Transverse colon (tissue), 4 donors: ENCODE measurements at places on chromosomes 6 and 20.
A peak's percentile ranks its signal among the peaks of the same experiment; 100 is the strongest.

DNA sequence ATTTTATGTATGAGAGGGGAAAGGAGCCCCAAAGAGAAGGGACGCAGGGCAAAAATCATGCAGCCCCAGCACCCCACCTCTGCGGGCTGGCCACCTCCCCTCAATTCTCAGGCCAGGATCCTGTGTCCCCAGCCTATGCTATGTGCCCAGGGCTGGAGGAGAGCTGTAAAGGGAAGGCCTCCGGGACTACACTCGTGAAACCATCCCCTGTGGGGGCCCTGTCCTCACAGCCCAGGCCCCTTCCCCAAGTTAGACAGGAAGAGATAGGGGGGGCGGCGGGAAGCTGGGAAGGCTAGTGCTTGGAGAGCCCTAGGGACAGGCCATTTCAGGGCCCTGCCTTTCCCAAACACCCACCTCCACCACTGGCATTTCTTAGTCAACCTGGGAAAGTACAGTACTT is 1.4 kb upstream of the COL11A2 start:
- peaks cover 15% of the 10 kb centered on the region for H3K4me1 ChIP-seq
- H3K27ac ChIP-seq = peak overlapping the region; percentile 10
- no peak for DNase-seq
- H3K27me3 ChIP-seq = peaks cover 37% of the 10 kb centered on the region
- peak overlapping the region; percentile 45 for H3K4me3 ChIP-seq
- no peaks in the 10 kb centered on the region for H3K36me3 ChIP-seq

- DNase-seq = no peak
- H3K27ac ChIP-seq = no peak overlapping the region
- no peaks in the 10 kb centered on the region for H3K27me3 ChIP-seq
- no peak overlapping the region for H3K4me3 ChIP-seq
Observed at GRCh38 chr6:170125456-170126300, 165.2 kb downstream of the DLL1 start.

GRCh38 chr6:141498977-141499376 is 633.7 kb upstream of the GJE1 start:
- DNase-seq = no peak
- no peaks in the 10 kb centered on the region for H3K36me3 ChIP-seq
- H3K4me1 ChIP-seq = no peaks in the 10 kb centered on the region
- no peaks in the 10 kb centered on the region for H3K27me3 ChIP-seq

DNA sequence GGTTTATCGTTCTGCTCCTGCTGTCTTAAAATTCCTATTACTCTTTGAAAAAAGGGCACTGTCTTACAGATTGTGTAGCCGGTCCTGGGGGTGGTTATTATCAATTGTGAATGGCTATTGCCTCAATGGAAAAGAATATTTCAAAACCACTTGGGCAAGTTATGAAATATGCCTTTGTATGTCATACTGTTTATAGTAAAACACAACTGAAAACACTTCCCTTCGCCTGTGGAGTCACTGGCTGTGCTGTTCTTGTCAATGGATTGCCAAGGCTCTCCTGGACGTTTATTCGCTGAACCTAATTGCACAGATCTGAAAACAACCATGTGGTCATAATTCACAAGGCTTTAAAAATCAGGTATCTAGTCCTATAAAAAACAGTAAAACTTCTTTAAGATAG is 47.8 kb upstream of the TAGAP start:
- DNase-seq = no peak
- no peak overlapping the region for H3K27ac ChIP-seq
- H3K36me3 ChIP-seq = no peaks in the 10 kb centered on the region

GRCh38 chr20:45311589-45312211 is 3.6 kb upstream of the MATN4 start:
- peak; percentile 68 for DNase-seq
- H3K27ac ChIP-seq = no peak overlapping the region
- peaks cover 7% of the 10 kb centered on the region for H3K4me1 ChIP-seq

- peaks cover 19% of the 10 kb centered on the region for H3K4me1 ChIP-seq
- no peaks in the 10 kb centered on the region for H3K36me3 ChIP-seq
- H3K4me3 ChIP-seq = peak overlapping the region; percentile 8
- peak overlapping the region; percentile 21 for H3K27ac ChIP-seq
Observed at GRCh38 chr20:44326391-44327159, 10.3 kb upstream of the R3HDML start.

GRCh38 chr6:131729550-131729949 is 18.7 kb upstream of the CTAGE9 start:
- no peak overlapping the region for H3K27ac ChIP-seq
- DNase-seq = no peak
- no peaks in the 10 kb centered on the region for H3K27me3 ChIP-seq
- no peaks in the 10 kb centered on the region for H3K4me1 ChIP-seq
- H3K4me3 ChIP-seq = no peak overlapping the region
- no peaks in the 10 kb centered on the region for H3K36me3 ChIP-seq

DNA sequence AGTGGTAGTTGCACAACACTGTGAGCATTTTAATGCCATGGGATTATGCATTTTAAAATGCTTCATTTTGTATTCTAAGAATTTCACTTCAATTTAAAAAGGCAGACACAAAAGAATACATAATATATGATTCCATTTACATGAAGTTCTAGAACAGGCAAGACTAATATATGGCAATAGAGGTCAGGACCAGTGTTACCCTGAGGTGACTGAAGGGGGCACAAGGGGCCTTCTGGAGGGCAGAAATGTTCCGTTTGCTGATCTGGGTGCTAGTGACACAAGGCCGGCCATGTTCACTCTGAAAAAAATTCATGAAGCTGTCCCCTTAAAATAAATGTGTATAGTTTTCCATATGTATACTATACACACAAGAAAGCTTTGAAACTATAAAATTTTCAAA is 28.5 kb downstream of the TASP1 start:
- no peaks in the 10 kb centered on the region for H3K4me1 ChIP-seq
- no peak for DNase-seq
- H3K27ac ChIP-seq = no peak overlapping the region
- no peaks in the 10 kb centered on the region for H3K36me3 ChIP-seq
- no peak overlapping the region for H3K4me3 ChIP-seq
- H3K27me3 ChIP-seq = no peaks in the 10 kb centered on the region

- peaks cover 12% of the 10 kb centered on the region for H3K4me1 ChIP-seq
- H3K36me3 ChIP-seq = no peaks in the 10 kb centered on the region
- H3K27ac ChIP-seq = no peak overlapping the region
- no peaks in the 10 kb centered on the region for H3K27me3 ChIP-seq
- no peak for DNase-seq
Observed at GRCh38 chr6:158304254-158304653, 8.0 kb upstream of the TULP4 start.

DNA sequence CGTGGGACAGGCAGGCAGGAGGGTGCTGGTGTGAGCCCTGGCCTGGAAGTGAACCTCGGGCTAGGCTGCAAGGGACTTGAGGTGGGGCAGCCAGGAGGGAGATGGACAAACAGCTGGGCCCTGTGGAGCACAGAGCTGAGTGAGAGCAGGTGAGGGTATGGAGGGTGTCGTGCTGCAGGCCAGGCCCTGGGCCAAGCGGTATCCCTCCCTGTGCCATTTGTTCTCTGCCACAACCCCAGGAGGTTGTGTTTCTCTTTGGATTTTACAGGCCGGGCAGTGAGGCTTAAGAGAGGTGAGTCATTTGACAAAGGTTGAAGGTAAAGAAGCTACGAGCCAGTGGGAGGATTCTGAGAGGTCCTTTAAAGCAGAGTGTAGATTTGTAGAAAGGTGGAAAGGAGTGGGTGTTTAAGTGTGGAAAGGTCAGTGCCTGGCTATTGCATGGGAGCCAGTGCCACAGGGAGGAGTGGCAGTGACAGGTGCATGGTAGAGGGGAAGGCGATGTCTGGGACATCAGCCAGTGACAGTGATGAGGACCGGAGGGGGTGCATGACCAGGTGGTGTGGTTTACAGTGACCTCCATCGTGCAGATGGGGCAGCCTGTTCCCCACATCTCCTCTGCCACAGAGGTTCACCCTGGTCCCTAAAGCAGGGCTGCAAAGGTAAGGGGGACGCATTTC is 39.8 kb downstream of the GMPR start:
- H3K27ac ChIP-seq = no peak overlapping the region
- no peaks in the 10 kb centered on the region for H3K27me3 ChIP-seq
- H3K4me3 ChIP-seq = no peak overlapping the region
- DNase-seq = no peak

- H3K4me1 ChIP-seq = no peaks in the 10 kb centered on the region
- H3K27ac ChIP-seq = no peak overlapping the region
- H3K4me3 ChIP-seq = no peak overlapping the region
- DNase-seq = no peak
Observed at GRCh38 chr6:37485291-37485702, 14.4 kb downstream of the CCDC167 start.

GRCh38 chr6:161890133-161890831 is 616.4 kb upstream of the AGPAT4 start:
- H3K4me3 ChIP-seq = no peak overlapping the region
- H3K27me3 ChIP-seq = no peaks in the 10 kb centered on the region
- no peaks in the 10 kb centered on the region for H3K36me3 ChIP-seq
- H3K27ac ChIP-seq = no peak overlapping the region
- H3K4me1 ChIP-seq = no peaks in the 10 kb centered on the region
- no peak for DNase-seq
